ENCODE measurements at places on chromosomes 2 and 18.
A peak's percentile ranks its signal among the peaks of the same experiment; 100 is the strongest.

- no peak for DNase-seq
Measured at GRCh38 chr2:86052676-86053075, 53.0 kb downstream of the POLR1A start.

DNA sequence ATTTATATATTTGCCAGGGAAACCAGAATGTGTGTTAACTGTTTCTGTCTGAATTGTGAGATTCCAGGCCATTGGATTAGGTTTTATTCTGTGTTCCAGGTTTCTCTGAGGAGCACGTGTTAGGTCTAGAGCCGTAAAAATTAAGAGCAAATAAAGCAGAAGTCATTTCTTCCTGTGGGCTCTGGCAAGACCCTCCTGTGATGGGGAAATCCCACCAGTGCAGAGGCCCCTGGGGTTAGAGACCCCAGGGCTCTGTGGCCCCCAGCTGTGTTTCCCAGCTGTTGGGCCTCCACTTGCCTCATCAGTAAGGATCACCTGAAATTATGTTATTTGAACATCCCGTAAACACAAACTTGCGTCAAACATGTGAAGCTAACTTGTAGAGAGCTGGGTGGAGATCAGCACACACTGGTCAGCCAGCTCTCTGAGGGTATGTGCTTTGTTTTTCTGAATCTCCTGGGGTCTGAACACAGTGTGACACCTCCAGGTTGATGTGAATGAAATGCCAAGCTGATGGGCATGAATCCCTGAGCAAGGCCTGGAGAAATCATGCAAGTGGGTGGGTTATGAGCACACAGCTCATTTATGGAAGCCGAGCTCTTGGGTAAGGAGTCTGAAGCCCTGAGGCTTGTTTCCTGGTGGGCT lies 50.3 kb downstream of the HK2 start:
- DNase-seq: no peak

- DNase-seq: no peak
Measured at GRCh38 chr2:54653572-54654204, 69.8 kb upstream of the EML6 start.

GRCh38 chr2:60148716-60149115 lies 404.7 kb downstream of the BCL11A start:
- no peak for DNase-seq

DNA sequence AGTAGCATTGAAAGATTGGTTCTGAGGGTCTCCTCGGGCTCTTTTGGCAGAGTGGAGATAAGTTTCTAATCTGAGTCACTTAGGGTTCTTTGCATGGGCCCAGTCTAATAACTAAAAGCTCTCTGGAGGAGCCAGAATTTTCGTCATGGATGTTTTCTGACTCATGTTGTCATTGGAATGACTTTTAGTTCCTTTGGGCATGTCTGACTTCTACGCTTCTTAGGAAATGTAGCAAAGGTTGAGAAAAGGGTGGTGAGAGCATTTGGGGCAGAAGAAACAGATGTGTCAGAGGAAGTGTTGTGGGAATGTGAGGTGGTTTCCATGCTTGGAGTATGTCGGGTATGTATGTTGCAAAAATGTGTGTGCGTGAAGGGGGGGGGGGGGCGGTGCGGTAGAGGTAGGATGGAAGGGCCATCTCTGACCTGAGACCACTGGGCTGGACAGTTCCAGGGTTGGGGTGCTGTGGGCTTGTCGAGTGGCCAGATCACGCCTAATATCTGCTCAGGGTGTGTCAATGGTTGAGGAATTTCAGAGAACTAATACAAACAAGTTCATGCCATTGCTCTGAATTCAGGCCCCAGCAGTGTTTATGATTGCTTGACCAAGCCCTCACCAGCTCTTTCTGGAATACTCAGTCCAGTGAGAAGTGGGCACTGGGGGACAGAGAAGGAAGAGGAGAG lies 26.9 kb downstream of the KLHL29 start:
- DNase-seq: no peak

- no peak for DNase-seq
Measured at GRCh38 chr2:26618611-26619010, 22.6 kb downstream of the CIB4 start.

- no peak for DNase-seq
Measured at GRCh38 chr2:216687646-216688045, 7.7 kb downstream of the IGFBP5 start.

GRCh38 chr2:170944545-170944944 lies 15.5 kb downstream of the GORASP2 start:
- DNase-seq: no peak

DNA sequence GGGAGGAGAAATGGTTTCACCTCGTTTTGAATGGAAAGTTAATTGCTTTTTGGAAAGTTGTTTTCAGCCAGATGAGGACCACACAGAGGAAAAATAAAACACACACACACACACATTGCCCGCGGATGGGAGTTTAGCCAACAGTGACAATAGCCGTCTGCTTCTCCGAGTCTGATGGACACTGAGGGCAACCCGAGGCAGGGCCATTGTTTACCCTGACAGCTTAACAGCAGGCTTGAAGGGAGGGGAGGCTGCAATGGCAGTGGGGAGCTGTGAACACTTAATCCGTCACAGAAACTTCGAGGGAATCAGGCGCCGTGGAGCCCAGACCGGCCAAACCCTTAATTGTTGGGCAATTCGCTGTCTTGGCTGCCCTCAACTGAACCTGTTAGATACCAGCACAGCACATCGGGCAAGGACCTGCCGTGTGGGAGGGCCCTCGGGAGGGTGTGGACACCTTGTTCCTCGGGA lies 145.9 kb downstream of the ACKR3 start:
- no peak for DNase-seq

DNA sequence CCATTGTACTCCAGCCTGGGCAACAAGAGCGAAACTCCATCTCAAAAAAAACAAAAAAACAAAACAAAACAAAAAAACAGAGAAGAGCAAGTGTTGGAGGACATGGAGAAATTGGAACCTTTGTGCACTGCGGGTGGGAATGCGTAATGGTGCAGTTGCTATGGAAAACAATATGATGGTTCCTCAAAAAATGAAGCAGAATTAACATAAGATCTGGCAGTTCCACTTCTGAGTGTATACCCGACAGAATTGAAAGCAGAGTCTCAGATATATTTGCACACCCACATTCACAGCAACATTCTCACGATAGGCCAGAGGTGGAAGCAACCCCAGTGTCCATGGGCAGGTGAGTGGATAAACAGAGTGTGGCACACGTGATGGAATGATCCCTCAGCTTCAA lies 11.0 kb upstream of the RALB start:
- DNase-seq: no peak

DNA sequence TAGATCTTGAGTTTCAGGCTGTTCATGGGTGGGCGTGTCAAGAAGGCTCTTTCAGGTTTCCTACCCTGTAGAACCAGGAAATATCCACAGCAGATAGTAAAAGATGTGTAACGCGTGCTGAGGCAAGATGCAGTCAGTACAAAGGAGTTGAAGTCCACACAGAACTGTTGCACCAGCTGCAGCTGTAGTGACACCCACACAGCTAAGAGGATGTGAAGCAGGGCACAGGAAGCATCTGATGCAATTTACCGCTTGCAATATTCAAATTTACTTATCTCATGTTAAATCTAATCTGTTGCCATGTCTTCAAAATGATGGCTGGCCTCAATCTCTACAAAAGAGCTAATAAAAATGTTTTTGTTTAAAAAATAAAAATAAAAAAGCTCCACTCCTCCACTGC lies 132.8 kb downstream of the ARHGAP15 start:
- DNase-seq: peak; percentile 35

- DNase-seq: no peak
Measured at GRCh38 chr2:128639120-128639477, 320.4 kb upstream of the HS6ST1 start.

GRCh38 chr18:12679183-12679786 lies 21.4 kb upstream of the SPIRE1 start:
- no peak for DNase-seq

DNA sequence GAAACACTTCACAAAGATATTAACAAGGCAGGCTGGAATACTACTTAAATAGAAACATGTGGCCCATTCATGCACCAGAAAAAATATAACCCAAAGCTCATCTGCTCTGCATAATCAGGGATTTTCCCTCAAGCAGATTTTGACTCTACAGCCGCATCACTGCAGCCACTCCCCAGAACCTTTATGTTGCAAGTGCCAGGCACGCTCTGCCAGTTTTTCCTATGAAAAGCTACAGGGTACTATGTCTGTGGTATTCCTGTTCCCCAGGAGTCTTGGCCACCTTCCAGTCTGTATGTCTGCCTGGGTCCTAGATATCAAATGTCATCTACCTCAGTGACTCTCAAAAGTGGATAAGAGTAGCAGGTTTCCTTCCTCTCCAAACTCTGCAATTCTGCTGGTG lies 3.8 kb downstream of the COA5 start:
- DNase-seq: no peak

DNA sequence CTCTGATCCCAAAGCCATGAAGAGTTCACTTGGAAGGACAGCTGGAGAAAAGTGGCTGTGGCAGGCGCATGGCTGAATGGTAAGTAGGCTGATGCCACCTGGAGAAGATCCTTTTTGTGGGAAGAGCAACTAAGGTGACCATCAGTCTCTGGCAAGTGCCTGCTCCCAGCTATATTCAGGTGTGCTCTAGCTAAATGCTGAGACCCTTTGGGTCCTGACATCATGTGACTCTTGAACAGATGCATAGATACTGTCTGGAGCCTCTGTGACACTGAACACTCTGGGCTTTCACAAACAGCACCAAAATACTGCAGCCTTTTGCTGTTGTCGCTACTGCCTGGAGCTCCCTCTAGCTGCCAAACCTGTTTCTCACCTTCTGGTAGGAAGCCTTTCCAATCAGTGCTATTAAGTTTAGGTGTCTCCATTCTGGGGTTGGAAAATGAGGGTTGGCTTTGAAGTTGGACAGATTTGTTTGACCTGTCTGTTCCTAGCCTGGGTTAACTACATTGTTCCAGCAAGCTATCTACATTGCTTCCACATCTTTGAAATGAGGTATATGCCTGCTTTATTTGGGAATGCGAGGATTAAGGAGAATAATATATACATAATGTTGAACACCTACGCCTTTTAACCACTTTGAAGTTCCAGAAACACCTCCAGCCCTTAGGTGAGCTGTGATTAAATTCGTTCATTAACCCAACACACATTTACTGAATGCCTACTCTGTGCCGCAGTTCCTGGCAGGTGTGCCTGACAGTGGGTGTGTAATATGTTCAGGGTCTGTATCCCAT lies 3.1 kb downstream of the EGR4 start:
- no peak for DNase-seq

DNA sequence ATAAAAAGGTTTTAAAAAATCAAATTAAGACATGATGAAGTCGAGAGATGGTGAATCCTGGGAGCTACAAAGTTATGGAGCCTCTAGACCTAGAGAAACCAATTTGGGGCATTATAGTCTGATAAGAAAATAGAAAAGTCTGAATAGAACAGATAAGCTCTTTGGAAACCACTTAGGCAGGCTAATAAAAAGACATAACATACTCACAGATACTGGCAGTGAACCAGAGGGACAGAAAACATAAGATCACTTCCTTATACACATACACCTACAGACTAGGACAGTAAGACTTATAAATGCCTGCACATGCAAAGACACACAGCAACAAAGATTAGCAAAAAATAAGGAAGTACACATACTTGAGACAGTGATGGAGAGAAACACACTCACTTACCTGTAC lies 20.0 kb downstream of the SMC6 start:
- DNase-seq: no peak

DNA sequence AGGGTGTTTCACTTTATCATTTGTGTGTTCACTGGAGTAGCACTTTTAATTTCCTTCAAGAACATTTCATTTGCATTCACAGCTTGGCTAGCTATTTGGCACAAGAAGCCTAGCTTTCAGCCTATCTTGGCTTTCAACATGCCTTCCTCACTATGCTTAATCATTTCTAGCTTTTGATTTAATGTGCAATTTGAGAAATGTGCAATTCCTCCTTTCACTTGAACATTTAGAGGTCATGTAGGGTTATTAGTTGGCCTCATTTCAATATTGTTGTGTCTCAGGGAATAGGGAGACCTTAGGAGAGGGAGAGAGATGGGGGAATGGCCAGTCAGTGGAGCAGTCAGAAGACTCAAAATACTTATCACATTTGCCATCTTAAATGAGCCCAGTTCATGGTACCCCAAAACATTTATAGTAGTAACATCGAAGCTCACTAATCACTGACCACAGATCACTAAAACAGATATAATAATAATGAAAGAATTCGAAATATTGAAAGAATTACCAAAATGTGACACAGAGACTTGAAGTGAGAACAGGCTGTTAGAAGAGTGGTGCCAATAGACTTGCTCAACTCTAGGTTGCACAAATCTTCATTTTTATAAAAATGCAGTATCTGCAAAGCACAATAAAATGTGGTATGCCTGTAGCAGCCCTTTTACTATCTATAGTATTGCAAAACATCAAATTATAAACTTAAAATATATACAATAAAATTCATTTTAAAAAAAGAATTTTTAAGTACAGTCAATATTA lies 561.2 kb downstream of the METTL4 start:
- DNase-seq: no peak

DNA sequence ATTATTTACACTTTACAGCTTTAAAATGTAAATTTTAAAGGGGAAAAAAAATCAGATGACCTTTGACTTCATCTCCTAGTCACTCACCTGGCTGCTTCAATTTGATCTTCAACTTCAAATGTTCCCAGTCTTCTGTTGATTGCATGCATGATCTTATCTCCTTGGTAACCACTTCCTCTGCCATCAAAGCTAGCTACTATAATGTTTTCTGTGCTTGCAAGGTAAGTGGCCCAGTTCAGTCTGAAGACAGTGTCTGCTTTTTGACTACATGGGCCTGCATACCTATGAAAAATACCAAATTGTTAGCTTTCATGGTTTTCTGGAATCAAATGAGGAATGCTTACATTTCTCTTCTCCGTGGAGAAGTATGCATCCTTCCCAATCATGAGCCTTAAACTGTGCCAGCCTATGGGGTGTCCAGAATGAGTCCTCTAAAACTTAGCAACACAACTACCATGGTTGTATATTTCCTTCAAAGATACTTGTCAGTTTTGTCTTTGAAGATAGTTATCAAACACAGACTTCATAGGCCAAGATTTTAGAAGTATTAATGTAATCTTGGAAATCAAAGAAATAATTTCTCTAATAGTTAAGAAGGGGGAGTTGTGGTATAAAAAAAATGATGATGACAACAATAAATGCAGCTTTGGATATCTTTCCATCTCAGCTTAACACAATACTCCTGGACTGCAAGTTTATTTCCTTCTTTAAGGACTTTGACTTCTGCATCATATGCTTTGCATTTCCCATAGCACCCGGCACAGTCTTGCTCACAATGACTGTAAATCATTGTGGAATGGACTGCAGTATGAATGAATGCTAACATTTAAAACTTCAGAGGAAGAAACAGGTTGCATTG lies 62.1 kb downstream of the DPP4 start:
- DNase-seq: peak; percentile 30

GRCh38 chr2:236676136-236676873 lies 106.7 kb downstream of the ACKR3 start:
- DNase-seq: no peak

- DNase-seq: no peak
Measured at GRCh38 chr2:219631406-219631891, 4.0 kb downstream of the SLC4A3 start.

- DNase-seq: no peak
Measured at GRCh38 chr2:221134718-221135117, 437.4 kb downstream of the EPHA4 start.

Measured in T follicular helper cell (primary cell).